ENCODE measurements at places on chromosomes 6 and 20.

- no peaks in the 10 kb centered on the region for H3K4me1 ChIP-seq
- DNase-seq = no peak
- no peak overlapping the region for H3K4me3 ChIP-seq
- no peaks in the 10 kb centered on the region for H3K36me3 ChIP-seq
These were observed 32.7 kb downstream of the TUBB2B start for GRCh38 chr6:3194535-3195419.

DNA sequence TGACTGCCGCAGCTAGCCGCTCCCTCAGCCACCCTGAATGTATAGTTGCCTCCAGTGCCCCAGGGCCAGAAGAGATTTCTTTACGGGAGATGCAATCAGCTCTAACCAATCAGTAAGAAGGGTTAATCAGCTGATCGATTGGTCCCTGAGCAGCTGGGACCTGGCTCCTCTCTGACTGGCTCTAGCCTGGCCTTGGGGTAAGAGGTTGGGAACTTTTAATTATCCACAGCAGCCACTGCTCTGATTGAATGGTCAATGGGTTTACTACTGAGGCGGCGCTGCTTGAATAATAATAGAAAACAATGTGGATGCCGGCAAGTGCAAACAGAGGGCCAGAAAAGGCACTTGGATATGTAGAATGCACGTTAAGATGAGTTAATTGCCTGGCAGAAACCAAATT lies 99.8 kb downstream of the TFAP2A start:
- no peak overlapping the region for H3K4me3 ChIP-seq
- no peak for DNase-seq
- no peaks in the 10 kb centered on the region for H3K36me3 ChIP-seq
- no peaks in the 10 kb centered on the region for H3K27me3 ChIP-seq

DNA sequence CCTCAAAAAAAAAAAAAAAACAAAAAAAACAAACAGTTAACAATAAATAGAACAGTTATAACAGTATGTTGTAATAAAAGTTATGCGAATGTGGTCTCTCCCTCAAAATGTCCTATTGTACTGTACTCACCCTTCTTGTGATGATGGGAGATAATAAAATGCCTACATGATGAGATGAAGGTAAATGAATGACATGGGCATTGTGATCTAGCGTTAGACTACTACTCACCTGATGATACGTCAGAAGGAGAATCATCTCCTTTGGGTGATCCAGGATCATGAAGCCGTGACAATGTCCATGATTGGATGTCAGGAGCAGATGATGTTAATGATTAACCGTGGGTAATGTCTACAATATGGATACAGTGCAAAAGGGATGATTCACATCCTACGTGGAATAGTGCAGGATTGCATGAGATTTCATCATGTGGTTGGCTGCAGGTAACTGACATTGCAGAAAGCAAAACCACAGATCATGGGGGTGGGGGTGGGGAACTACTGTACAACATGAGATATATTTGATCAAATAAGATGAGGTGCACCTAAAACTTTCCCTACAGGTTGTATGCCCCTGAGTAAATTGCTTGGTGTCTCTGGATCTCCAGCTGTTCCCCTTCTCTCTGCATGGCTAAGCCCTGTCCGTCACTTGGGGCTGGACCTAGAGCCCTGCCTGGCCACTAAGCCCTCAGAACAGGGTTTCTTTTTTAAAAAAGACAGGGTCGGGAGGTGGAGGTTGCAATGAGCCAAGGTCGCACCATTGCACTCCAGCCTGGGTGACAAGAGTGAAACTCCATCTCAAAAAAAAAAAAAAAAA lies 6.2 kb upstream of the RBCK1 start:
- H3K27ac ChIP-seq = peak overlapping the region; percentile 98
- H3K4me3 ChIP-seq = no peak overlapping the region
- H3K36me3 ChIP-seq = peaks cover under 1% of the 10 kb centered on the region
- peaks cover 29% of the 10 kb centered on the region for H3K4me1 ChIP-seq

DNA sequence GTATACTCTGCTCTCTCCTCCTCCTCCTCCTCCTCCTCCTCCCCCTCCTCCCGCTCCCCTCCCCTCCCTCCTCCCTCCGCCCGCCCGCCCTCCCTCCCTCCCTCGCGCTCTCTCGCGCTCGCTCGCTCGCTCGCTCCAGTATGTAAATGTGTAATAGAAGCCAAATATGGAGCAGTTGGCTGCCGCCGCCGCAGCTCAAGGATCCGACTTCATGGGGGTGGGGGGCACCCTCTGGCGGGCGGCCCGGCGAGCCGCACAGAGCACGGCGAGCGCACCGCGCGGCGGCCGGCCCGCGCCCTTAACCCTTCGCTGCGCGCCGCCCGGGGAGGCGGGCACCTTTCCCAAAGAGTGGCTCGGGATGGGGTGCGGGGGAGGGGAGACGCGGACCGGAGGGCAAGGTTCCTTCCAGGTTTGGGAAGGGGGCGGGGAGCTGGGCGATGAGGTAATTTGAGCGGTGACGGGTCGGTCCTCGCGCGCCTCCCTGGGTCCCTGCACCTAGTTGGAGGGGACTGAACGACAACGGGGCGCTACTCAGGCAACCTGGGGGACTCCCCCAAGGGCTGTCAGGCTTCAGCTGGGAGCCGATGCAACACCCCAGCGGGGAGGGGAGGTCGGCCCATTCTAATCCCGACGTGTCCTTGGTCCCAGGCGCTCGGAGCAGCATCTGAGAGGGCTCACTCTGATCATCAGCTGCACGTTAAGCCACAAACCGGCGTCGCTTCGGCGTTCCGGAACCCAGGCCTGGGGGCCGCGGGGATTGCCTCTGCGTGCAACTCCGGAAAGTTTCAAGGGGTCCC lies 409 bp upstream of the ATXN1 start:
- no peaks in the 10 kb centered on the region for H3K27me3 ChIP-seq
- H3K4me3 ChIP-seq = peak overlapping the region; percentile 75
- peak; percentile 92 for DNase-seq
- peaks cover 20% of the 10 kb centered on the region for H3K4me1 ChIP-seq
- peak overlapping the region; percentile 61 for H3K27ac ChIP-seq
- no peaks in the 10 kb centered on the region for H3K36me3 ChIP-seq
